Central memory CD4-positive, alpha-beta T cell (primary cell): ENCODE measurements at places on chromosomes 3 and 15.

DNA sequence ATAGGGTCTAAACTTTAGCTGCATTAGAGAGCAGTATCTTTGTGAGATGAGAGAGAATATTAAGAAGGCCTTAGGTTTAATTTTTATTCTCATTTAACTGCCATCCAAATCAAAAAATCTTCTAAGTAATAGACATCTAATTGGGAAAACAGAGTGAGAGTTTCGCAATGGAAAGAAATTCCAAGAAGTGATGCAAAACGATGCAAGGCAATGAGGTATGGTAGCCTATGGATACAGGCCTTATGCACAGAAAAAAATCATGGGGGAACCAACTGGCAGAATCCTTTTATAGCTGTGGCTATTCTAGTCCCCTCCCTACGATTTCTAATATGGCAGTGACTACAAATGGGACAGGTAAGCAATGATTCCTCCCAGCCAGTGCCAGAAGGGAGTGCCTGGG, 225.9 kb downstream of the GREM1 start:
- no peak for DNase-seq

DNA sequence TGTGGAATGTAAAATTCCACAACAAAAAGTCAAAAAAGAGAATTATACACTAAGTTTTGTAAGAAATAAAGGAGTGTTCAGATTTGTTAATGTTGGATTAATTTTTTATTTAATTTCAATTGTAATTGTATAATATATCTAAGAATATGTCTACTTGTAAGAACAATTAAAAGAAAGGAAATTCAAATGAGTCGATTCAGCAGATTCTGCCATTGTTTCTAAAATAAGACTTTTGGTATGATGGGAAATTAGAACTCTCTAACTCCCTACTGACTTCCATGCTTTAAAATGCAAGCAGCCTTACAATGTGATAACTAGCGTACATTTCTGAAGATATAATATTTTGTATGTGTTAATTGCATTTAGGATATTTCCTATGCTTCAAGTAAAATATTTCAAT, 395.9 kb upstream of the ZNF717 start:
- no peak for DNase-seq

DNA sequence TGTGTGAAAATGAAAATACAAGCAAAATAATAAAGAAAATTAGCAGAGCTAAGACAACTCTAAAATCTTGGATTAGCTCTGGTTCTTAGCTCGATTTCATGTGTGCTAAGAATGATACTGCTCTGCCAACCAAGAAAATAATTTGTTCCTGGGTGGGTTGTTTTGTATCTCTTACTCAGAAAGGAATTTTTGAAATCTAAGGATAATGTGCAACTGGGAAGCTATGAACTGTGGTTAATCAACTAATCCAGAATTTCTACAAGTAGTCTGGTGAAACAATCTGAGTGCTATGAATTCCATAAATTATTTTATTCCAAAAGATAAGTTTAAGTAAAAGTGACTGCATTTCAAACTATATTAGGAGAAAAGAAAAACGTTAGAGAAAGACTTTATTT, 92.0 kb downstream of the TFDP2 start:
- no peak for DNase-seq

- DNase-seq, result no peak
These were observed 25.0 kb upstream of the KY start for GRCh38 chr3:134675726-134676256.

- DNase-seq, result no peak
These were observed 285.0 kb downstream of the THSD4 start for GRCh38 chr15:71400294-71400693.

- DNase-seq, result no peak
These were observed 805 bp upstream of the RGMA start for GRCh38 chr15:93089727-93090305.

GRCh38 chr3:37988931-37989525, 1.6 kb upstream of the VILL start:
- DNase-seq, result no peak

- DNase-seq, result no peak
These were observed 88.6 kb downstream of the RYK start for GRCh38 chr3:134161898-134162615.

DNA sequence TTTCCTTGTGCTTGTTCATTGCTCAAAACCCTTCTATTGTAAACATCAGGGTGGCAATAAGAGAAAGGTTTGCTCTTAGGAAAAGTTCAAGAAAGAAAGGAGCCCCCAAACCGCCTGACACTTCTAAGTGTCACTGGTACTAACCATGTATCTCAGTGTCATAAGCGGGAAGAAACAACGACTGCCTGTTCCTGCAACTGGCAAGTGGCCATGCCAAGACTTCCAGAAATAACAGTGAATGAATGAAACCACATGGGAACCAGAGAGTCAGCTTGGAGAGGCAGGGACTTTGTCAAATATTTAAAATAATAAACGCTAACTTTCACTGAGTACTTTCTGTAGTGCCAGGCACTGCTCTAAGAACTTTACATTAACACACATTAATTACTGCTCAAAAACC, 1.1 kb downstream of the PLSCR2 start:
- no peak for DNase-seq

GRCh38 chr3:15932348-15933300, 134.8 kb upstream of the ANKRD28 start:
- DNase-seq, result no peak

GRCh38 chr3:155704771-155705559, 39.9 kb downstream of the PLCH1 start:
- DNase-seq, result no peak

GRCh38 chr15:68888419-68888818, 41.9 kb upstream of the SPESP1 start:
- DNase-seq, result no peak

- no peak for DNase-seq
These were observed 27.1 kb upstream of the PIK3CB start for GRCh38 chr3:138861798-138862197.

- DNase-seq, result no peak
These were observed 850 bp downstream of the SUCLG2 start for GRCh38 chr3:67653425-67654098.

DNA sequence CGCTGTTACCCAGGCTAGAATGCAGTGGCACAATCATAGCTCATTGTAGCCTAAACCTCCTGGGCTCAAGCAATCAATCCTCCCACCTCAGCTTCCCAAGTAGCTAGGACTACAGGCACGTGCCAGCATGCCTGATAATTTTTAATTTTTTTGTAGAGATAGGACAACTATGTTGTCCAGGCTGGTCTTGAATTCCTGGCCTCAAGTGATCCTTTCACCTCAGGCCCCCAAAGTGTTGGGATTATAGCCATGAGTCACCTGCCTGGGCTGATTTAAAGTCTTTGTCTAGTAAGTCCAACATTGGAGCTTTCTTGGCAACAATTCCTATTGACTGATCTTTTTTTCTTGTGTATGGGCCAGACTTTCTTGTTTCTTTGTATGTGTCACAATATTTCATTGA, 28.1 kb downstream of the SPINK8 start:
- DNase-seq, result no peak

- no peak for DNase-seq
These were observed 121.3 kb upstream of the CHL1 start for GRCh38 chr3:75260-75659.

DNA sequence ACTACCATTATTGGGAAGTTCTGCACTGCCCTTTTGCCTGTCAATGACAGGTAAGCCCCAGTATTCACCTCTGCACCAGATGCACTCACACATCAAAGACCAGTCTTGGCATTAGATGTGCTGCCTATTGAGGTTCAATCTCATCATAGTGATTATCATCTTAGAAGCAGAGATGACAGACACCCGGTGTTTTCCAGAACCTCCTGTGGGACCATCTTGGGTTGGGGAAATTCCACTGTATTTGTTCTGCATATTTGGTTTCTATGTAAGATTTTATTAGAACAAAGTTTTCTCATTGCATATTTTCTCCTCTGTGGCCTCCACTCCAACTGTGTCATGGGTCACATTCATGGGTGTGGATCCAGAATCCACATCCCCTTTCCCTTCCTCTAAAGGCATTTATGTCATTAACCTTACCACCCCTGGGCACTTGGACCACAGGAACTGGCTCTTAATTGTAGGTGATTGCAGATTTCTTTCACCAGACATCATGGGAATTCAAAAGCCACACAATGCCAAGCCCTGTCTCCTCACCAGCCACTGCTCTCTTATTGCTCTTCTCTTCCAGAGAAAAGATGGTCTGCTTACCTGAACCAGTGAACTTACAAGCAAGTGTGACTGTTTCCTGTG, 31.2 kb downstream of the PLA1A start:
- no peak for DNase-seq

- DNase-seq, result no peak
These were observed 243.8 kb downstream of the KCNH8 start for GRCh38 chr3:19392150-19392549.

- no peak for DNase-seq
These were observed 105.6 kb upstream of the MB21D2 start for GRCh38 chr3:193023218-193023617.

DNA sequence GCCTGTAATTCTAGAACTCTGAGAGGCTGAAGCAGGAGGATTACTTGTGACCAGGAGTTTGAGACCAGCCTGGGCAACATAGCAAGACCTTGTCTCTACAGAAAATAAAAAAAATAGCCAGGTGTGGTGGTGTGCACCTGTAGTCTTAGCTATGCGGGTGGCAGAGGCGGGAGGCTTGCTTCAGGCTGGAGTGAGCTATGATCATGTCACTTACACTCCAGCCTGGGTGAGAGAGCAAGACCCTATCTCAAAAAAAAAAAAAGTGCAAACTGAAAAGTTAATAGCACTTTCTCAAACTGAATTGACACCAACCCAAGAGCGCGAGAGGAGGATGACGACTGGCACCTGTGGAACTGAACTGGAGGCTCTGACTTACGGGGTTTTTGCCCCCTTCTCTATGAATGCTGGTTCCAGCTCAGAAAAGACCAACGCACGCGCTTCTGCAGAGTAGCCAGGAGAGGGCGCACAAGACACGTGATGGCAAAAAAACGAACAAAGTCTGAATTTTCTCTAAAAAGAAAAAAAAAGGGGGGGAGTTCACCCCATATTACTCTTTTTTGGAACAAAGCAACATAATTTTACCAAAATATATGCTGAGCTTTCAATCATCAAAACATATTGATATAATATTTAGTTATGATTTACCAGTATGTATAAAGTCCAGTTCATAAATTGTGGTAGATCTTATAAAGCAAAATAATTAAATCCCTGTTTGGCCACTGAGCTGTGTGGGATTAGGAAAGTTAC, 23.7 kb downstream of the CFAP92 start:
- peak; percentile 49 for DNase-seq

- DNase-seq, result no peak
These were observed 180.5 kb downstream of the OPA1 start for GRCh38 chr3:193773266-193774220.

DNA sequence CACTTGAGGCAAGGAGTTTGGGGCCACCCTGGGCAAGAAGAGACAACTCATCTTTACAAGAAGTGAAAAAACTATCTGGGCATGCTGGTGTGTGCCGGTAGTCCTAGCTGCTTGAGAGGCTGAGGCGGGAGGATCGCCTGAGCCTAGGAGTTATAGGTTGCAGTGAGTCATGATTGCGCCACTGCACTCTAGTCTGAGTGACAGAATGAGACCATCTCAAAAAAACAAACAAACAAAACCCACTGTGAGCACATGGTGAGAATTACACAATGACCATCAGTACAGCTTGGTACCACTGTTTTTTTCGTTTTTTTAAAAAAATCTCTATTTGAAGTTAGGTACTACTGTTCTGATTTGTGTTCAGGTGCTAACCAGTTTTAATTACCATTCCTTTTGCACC, 13.6 kb downstream of the VPS39 start:
- no peak for DNase-seq

- DNase-seq, result no peak
These were observed 76.2 kb upstream of the HERC1 start for GRCh38 chr15:63909819-63910437.

GRCh38 chr3:69448877-69449276, 63.0 kb upstream of the FRMD4B start:
- no peak for DNase-seq

DNA sequence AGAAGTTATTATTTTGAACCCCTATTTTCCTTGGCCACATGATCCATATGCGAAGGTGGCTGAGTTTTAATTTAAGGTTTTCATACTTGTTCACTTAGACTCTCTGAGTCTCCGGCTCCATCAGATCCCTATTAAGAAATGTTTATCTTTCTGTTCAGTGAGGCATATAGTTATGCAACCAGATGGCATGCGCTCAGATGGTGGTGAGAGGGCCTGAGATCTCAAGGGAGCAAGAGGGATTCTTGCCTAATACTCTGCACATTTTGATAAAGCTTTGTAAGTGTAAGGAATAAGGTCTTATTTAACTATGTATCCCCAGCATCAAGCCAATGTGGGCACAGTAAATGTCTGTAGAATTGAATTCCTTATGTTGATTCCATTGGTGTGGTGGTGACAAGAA, 78.9 kb upstream of the DPH6 start:
- DNase-seq, result no peak

DNA sequence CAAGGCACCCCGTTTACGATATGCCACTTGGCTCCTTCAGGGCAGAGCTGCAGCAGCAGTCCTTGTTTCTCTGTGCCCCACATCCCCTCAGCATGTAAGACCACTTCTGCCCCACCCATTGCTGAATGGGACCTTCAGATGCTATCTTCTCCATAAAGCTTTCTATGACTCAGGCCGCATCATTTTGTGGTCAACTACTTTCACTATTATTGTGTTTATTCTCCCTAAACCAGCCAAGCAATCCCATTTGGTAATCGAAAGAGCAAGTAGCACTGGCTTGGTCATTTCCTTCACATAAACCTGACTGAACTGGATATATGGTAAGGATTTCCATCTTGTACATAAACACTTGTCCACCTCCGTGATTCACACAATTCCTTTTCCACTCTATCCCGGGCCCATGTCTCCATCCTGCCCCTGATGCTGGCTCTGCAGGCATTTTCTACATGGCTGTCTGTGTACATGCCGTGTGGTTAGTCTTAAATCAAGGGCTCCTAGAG, 25.7 kb downstream of the LIPC start:
- no peak for DNase-seq

DNA sequence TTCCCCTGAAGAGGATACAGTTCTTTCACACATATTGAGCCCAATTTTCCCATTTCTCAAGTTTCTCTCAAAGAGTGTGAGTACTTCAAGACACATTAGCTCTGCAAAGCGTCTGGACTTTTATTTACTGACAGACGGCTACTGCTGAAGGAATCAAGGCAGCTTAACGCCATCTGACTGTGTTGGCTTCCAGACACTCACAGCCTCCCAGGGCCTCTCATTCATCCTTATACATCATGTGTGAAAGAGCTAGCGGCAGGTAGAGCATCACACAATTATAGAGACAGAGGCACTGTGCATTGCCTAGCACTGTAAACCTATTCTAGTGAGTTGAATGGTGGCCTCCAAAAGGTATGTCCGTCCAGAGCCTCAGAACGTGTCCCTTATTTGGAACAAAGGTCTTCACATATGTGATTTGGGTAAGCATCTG, 284.1 kb upstream of the STT3B start:
- DNase-seq, result no peak

DNA sequence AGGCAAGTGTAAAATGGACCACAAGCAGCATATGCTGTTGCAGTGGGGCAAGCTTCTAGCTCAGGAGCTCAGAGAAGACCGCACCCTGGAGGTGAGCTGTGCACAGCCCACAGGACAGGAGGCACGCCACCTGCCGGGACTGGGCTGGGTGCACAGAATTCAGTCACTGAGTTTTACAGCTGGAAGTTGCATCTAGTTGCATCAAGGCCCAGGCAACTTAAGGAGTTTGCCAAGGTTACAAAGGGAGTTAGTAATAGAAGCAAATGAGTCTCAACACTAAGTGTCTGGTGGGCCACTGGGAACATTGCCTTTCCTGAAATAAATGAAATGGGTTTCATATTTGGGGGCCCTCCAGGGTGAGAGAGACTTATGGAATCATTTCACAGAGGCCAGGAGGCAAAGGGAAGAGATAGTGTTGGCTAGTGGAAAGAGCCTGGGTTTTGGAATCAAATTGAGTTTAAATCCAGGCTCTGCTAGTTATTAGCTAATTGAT, 36.0 kb upstream of the TIMP4 start:
- no peak for DNase-seq
